ENCODE measurements at places on chromosomes 11 and 22.
A peak's percentile ranks its signal among the peaks of the same experiment; 100 is the strongest.

DNA sequence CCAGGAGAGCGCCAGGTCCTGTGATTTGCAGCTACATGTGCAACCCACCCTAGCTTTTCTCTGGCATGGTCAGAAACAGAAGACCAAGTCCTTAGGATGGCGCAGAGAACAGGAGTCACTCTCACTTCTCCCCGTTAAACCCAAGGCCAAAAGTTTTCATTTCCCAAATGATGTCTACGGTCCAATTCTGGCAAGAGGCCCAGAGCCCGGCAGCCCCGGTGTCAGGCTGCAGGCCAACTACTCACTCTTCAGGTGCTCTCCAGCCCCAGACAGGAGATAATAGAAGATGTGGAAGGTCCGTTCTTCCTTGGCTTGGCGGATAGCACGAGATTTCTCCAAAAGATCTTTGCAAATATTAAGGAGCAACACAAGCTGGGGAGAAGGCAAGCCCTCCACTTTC, 67.2 kb downstream of the MYH9 start:
- no peak for DNase-seq

- DNase-seq, result no peak
These were observed 2.7 kb upstream of the HEPN1 start for GRCh38 chr11:124916370-124916710.

- DNase-seq, result no peak
These were observed 1.1 kb downstream of the ZBTB44 start for GRCh38 chr11:130313383-130314183.

DNA sequence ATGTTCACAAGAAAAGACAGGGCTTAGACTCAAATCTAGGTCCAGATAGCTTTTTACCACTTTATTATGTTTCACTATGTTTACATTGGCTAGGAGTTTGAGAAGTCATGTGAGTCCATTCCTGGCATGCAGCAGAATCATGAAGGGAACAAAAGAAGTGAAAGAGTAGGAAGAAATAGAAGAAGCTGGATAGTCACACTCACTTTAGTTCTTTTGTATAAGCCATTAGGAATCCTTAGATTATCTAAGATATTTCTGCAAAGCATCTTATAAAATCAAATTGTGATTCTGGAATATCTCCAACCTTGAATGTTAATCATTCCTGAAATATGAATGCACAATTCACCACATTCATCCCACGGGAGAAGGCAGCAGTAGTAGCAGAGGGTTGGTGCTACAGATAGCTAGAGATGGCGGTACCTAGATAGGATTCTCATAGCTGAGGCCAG, 31.9 kb downstream of the MAML2 start:
- DNase-seq, result no peak

DNA sequence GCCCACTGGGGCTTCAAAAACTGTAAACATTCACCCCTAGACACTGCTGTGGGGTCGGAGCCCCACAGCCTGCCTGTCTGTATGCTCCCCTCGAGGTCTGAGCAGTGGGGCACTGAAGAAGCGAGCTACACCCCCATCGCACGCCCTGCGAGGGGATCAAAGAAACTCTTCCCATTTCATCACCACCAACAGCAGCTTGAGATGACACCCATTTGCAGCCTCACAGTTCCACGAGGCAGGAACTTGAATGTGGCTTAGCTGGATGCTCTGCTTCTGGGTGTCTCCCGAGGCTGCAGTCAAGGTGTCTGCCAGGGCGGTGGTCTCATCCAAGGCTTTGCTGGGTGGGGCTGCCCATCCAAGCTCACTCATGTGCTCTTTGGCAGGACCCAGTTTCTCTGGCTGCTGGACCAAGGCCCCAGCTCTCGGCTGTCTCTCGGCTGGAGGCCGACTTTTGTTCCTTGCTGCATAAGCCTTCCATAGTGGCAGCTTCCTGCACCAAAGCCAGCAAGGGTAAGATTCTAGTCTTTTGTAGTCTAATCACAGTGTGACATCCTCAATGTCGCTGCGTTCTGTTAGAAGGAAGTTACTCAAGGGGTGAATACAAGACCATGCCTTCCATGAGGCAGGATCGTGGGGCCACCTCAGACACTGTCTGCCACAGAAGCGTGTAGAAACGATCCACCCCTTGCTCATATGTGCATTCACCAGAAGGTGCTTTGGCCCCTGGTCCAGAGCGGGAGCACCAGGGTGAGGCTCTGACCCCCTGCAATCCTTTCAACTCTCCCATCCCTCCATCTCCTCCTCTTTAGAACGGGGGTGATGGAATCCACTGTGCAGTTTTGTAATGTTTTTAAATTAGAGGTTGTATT, 46.2 kb upstream of the SEPTIN5 start:
- no peak for DNase-seq

DNA sequence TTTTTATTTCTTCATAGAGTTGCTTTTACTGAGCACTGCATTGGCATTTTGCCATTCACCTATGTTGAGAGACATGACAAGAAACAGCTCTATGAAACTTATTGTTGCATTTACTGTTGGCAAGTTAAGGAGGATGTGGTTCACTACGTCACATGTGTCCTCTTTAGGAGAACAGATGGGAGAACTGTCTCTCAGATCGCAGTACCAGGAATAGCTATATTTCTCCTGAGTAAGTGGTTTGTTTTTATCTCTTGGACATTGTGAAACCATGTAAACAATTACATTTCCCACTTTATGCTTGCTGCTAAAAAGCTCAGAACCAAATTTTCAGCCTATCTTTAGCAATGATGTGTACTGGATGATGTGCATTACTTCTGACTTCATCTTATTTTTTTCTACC, 34.8 kb upstream of the PSMA1 start:
- no peak for DNase-seq

GRCh38 chr22:23837911-23838680, 710 bp downstream of the DERL3 start:
- DNase-seq, result no peak

DNA sequence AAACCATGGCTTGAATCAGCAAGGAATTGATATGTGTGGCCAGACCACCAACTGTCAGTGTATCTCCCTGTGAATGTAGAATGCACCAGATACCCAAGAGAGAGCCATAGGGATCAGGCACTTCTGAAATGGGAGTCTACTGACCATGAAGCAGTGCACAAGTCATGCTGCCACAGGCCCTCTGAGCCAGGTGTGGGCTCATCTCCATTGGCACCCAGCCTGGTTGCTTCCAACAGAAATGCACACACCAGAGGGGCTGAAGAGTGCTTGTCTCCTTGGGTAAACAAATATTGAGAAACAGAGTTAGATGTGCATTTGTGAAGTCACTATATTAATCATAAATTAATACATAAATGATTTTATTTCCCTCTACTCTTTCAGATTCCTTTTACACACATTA, 28.4 kb upstream of the PANX1 start:
- DNase-seq, result no peak

DNA sequence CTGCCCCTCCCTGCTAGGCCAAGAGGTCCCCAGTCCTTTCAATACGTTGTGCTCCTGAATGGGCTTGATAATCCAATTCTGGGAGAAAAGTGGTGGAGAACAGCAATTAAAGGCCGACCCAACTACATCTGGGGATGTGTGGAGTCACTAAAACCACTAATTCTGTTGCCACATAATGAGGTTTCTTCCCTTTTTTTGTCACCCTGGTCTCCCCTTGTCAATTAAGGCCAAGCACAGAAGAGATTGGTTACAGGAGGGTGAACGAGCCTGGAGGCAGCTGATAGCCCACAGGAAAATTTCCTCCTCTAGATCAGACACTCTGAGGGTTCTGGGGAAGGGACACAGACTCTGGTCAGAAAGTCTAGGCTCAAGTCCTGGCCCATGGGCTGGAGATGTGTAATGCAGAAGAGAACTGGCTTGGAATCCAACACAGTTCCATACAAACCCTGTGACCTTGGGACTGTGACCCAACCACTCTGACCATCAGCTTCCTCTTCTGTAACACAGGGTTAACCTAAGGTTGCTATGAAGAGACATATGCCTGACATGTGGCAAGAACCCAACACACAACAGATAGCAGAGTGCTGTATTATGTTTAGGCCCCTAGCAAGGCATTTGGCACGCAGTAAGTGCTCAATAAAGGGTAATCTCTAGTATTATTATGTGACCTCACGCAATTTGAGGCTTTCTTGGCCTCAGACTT, 146.4 kb downstream of the CHST1 start:
- DNase-seq, result no peak

DNA sequence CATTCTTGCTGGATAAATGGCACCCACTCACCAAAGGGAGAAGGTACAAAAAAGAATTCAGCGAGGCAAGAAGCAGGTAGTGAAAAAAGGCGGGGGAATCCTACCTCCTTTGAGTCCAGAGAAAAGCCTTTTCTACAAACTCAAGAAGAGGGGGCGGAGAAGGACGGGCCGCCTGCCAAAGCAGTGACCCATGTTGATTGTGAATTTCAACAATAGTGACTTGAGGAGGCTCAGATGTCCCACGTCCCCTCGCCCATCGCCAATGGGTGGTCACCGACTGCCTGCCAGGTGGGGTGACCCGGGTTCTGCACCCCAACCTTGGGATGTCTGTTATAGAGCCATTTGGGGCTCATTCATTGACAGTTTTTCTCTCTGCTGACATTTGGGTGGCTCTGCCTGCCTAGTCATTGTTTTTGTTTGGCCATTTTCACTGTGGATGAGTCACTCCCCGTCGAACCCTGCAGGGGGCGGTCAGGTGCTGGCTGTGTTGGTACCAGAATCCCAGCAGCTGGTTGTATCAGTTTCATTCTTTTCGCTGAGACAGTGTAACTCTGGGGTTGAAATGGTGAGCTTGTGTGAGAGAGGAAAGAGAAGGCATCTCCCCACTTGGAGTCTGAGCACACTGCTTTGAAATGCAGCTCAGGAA, 163.4 kb upstream of the NCAM1 start:
- DNase-seq, result no peak

- DNase-seq, result no peak
These were observed 9.8 kb downstream of the PDHX start for GRCh38 chr11:34926101-34926830.

DNA sequence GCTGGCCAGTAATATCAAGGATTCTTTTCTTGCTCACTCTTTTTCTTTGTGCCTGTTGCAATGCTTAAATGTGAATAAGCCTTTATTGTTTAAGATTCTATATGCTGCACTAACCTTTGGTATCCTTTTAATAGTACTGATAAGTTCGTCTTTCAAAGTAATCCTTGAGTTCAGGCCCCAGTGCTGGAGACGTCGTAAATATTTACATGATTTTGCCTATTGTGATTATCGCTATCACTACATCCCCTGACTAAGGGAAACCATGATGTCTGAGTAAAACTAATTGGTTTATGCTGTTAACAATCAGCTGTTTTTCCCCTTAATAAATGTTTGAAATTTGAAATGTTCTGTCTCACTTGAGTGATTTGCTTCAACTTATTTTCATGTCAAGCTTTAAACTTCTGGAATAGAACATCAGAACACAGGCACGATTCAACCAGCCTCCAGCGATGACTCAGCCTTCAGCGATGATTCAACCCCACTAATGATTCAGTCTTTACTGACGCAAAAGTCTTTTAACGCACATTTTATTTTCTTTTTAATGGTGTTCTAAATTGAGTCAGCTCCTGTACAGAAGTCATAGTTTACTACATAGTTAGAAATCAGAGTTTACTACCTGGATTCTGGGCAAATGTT, 3.9 kb downstream of the HTATIP2 start:
- DNase-seq, result peak; percentile 13

- no peak for DNase-seq
These were observed 5.4 kb upstream of the FTH1 start for GRCh38 chr11:61972672-61973475.

DNA sequence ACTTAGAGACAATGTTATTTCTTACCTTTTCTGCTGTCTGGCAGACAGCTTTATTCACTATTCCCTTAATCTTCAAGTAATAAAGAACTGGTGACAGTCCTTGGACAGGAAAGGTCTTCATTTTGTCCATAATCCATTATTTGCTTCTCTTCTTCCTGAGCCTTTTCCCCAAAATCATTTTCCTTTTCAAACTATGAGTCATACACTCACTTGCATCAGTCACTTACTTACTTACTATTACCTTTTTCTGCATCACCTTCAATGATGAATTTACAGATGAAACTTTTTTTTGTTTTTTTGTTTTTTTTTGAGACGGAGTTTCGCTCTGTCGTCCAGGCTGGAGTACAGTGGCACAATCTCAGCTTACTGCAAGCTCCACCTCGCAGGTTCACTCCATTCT, 9.5 kb downstream of the METTL15 start:
- no peak for DNase-seq

DNA sequence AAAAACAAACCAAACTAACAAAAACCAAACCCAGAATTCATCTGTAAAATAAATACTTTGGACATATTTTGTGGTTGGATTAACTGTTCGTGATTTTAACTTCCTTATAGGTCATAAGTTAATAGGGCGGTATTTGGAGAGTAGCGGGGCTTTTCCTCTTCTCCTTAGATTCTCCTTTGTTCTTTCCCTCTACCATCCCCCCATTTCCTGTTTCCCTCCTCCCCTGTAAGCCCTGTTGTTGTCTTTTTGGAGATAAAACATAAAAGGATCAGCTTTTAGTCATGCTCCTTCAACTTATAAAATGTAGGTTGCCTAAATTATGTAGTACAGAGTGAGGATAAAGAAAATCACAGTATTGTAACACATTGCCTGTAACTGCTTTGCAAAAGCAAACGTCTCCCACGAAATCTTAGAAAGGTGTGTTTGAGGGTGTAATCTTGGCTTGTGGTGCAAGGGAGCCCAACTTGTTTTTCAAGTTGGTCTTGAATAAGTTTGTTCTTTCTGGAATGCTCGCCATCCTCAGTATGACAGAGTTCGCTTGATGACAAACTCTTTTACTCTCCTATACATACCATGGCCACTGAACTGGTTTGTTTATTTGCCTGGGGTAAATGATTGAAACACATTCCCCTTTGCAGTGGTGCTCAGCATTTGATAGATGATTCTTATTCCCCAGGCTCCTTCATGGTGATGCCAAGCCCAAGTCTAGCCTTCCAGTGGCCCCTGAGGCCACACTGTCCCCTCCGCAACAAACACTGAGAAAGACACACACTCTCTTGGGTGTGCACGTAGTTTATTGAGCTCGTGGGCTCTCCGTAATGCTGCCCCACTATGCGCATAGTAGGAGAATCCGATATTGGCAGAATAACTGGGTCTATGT, 49.4 kb downstream of the TEAD1 start:
- DNase-seq, result no peak

DNA sequence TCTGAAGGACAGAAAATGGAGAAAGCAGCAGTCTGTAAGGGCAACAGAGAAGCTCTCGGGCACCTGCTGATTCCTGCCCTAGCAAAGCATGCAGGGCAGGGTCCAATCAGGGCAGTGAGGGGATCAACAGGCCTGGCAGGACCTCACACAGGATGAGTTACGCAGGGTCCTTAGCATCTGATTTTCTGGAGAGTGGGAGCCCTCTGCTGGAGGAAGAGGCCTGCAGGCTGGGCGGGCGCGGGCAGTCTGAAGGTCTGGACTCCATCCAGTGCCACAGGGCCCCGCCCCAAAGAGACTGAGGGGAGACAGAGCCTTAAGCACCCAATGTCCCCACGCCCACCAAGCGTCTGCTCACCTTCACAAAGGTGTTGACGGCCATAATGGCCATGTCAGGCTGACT, 28.9 kb downstream of the AP1B1 start:
- no peak for DNase-seq

Data from activated effector memory CD4-positive, alpha-beta T cell treated with Interleukin-2 at 50 U/mL for 16 hours (primary cell).